Activated B cell treated with CpG ODN at 0.5 μM for 24 hours (primary cell): ENCODE measurements at places on chromosomes 12 and 14.
A peak's percentile ranks its signal among the peaks of the same experiment; 100 is the strongest.

DNA sequence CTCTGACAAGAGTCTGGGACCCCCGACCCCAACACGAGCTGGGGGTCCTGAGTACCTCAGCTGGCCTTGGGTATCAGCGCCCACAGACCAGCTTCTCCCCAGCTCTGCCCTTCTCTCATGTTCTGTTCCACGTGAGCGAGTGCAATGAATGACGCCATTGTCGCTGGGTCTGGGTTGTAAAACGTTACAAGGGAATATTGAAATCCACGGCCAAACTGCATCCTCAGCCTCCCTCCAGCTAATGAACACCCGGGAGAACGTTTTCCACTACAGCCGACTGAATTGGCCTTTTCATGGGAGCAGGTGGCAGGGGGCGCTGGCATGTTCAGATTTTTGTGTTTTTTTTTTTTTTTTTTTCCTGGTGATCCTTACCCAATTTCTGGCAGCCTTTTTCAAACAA is 34.7 kb downstream of the TBX5 start:
- peaks cover 3% of the 10 kb centered on the region for H3K4me1 ChIP-seq
- H3K27me3 ChIP-seq, result peaks cover 8% of the 10 kb centered on the region
- H3K4me3 ChIP-seq, result no peak overlapping the region
- H3K36me3 ChIP-seq, result no peaks in the 10 kb centered on the region

GRCh38 chr14:61812347-61813095 is 50.3 kb downstream of the SNAPC1 start:
- peaks cover 11% of the 10 kb centered on the region for H3K4me1 ChIP-seq
- peaks cover 53% of the 10 kb centered on the region for H3K27me3 ChIP-seq
- DNase-seq, result peak; percentile 23
- H3K4me3 ChIP-seq, result peak within 1 kb of the TSS; percentile 73

- no peaks in the 10 kb centered on the region for H3K36me3 ChIP-seq
- DNase-seq, result no peak
- no peak overlapping the region for H3K27ac ChIP-seq
- H3K4me3 ChIP-seq, result no peak overlapping the region
- H3K27me3 ChIP-seq, result no peaks in the 10 kb centered on the region
These were observed 430.0 kb downstream of the ETNK1 start for GRCh38 chr12:23055004-23055403.

GRCh38 chr12:48996794-48997718 is 2.1 kb downstream of the DDN start:
- H3K27me3 ChIP-seq, result peaks cover 26% of the 10 kb centered on the region
- H3K27ac ChIP-seq, result no peak overlapping the region
- peak overlapping the region; percentile 77 for H3K4me3 ChIP-seq
- peaks cover 43% of the 10 kb centered on the region for H3K4me1 ChIP-seq
- DNase-seq, result peak; percentile 59

DNA sequence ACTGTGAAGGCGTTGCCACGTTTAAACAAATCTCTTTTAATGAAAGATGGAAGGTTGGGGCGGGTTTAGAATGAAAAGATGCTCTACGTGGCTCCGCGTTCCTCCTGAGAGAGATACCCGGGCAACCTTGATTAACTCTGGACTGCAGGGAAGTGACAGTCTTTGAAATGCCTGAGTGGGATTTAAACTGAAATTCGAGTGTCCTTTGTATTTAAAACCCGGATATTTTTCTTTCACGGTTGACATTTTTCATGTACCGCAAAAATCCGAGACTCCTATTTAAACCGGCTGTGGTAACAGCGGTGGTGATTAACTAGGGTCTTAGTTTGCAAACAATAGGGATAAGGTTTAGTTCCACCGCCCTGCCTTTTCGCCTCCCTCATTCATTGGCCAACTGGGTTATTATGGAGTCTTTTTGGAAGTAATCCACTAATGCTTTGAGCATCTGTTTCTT is 707 bp downstream of the G2E3 start:
- peaks cover 33% of the 10 kb centered on the region for H3K4me1 ChIP-seq
- no peak for DNase-seq
- no peaks in the 10 kb centered on the region for H3K27me3 ChIP-seq
- H3K36me3 ChIP-seq, result peaks cover 26% of the 10 kb centered on the region

DNA sequence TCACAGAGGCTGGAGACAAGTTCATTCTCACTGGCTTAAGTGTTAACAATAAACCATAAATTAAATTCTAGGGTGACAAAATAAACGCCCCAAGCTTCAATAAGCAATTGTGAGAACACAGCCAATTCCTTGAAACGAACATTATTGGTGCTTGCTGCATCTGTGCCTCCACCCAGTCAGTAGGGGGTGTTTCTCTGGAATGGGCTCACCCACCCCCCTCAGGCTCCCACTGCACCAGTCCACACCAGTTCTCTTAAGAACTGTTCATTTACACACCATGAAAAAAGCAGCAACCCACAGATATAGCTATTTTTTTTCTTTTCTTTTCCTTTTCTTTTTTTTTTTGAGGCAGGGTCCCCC is 34.7 kb downstream of the CDC42BPB start:
- peaks cover 6% of the 10 kb centered on the region for H3K36me3 ChIP-seq
- H3K4me3 ChIP-seq, result no peak overlapping the region
- peaks cover 23% of the 10 kb centered on the region for H3K4me1 ChIP-seq
- no peaks in the 10 kb centered on the region for H3K27me3 ChIP-seq

- DNase-seq, result no peak
- no peak overlapping the region for H3K27ac ChIP-seq
- peaks cover 13% of the 10 kb centered on the region for H3K4me1 ChIP-seq
- H3K36me3 ChIP-seq, result peaks cover 93% of the 10 kb centered on the region
- no peak overlapping the region for H3K4me3 ChIP-seq
- H3K27me3 ChIP-seq, result no peaks in the 10 kb centered on the region
These were observed 9.2 kb downstream of the PCBP2 start for GRCh38 chr12:53461059-53461458.

DNA sequence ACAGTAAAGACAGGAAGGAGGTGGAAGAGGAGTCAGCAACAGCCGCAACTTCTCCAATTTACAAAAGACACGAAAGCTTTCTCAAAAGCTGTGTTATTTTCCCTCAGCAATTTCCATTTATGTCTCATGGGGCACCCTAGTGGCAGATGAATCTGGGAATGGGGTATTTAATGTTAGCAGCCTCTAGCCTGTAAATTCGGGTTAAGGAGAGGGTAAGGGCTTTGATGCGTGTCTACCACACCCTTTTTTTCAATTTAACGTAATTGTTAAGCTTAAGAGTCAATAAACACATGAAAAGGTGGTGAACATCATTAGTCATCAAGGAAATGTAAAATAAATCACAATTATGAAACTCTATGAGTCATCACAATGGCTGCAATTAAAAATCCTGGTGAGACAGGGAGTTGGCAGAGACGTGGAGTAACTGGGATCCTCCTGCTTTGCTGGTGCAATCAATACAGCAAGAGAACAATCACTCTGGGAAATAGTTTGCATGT is 986.4 kb downstream of the AACS start:
- no peak overlapping the region for H3K4me3 ChIP-seq
- no peaks in the 10 kb centered on the region for H3K36me3 ChIP-seq
- H3K27me3 ChIP-seq, result no peaks in the 10 kb centered on the region
- no peak for DNase-seq

DNA sequence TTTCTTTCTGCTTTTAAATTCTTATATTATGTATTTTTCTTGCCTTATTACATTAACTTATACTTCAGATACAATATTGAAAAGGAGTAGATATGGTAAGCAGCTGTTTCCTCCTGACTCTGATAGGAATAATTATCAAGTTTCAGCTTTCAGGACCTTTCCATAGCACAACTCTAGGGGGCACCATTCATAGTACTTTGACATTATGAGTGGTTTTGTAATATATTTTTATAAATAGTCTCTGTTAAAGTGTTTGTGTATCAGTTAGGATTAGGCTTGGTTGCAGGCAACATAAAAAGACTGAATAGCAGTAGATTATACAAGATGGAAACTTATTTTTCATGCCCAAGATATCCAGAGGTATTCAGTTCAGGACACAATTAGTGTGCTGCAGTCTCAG is 27.9 kb upstream of the PARP11 start:
- H3K27ac ChIP-seq, result no peak overlapping the region
- H3K4me3 ChIP-seq, result no peak overlapping the region
- H3K36me3 ChIP-seq, result no peaks in the 10 kb centered on the region
- peaks cover 7% of the 10 kb centered on the region for H3K27me3 ChIP-seq
- no peak for DNase-seq

GRCh38 chr14:91324606-91325575 is 80.4 kb upstream of the GPR68 start:
- peak overlapping the region; percentile 89 for H3K4me3 ChIP-seq
- H3K27ac ChIP-seq, result peak overlapping the region; percentile 100

DNA sequence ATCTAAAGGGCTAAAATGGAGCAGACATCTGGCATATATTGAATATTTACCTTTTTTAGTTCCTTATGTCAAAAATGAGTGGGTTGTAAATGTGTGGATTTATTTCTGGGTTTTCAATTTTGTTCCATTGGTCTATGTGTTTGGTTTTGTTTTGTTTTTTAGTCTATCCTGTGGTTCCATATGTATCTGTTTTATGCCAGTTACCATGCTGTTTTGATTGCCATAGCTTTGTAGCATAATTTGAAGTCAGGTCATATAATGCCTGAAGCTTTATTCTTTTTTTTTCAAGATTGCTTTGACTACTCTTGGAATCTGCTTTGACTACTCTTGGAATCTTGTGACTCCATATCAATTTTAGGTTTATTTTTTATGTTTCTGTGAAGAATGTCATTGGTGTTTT is 133.2 kb downstream of the MIPOL1 start:
- no peaks in the 10 kb centered on the region for H3K36me3 ChIP-seq
- H3K27ac ChIP-seq, result no peak overlapping the region
- no peak for DNase-seq
- no peaks in the 10 kb centered on the region for H3K4me1 ChIP-seq

DNA sequence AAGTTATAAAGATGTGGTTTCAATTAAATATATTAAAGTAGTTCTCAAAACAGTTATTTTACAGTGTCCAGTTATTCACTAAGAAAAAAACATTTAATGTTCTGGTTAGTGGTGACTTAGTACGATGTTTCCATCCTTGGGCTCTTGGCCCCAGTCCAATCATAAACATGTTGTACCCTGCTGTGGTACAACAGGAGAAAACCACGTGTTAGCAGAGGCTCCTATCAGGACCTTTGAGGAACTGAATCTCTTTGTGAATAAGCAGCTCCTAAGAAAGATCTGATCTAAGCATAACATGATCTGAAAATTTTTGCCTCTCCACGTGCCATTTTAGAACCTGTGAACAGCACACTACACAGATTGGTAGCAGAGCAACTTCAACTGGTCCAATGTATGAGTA is 234.0 kb downstream of the SYT1 start:
- H3K36me3 ChIP-seq, result no peaks in the 10 kb centered on the region
- no peak for DNase-seq
- no peak overlapping the region for H3K4me3 ChIP-seq

DNA sequence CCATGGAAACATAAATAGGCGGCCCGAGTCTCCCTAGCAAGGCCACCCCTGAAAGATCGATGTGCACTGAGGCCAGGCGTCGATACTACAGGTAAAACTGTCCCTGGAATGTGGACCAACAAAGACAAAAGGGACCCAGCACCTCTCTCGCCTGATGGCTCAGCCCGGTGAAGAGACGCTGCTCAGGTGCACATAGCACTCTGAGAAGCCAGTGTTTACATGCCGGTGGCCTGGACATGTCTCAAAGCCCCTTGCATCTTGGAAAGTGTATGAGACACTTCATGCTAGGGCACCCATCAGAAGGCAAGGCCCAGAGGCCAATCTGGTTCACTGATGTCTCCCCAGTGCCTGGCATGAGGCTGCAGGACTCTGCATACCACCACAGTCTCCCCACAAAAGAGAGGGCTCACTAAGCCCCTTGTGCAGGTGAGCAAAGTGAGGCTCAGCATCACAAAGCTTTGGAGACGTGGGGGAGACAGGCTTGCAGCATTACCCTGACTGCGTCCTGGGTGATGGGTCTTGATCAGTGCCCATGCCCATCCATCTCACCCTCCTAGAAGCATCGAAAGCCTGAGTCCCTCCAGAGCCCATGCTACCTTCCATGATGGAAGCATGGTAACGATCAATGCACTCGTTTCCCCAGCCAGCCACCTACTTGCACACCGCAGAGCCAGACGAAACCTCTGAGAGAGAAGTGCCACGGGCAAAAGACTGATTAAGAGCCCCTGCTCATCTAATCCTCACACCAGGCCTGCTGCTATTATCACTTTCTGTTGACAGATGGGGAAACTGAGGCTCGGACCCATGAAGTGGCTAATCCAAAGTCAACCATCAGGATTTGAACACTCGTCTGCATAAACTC is 16.1 kb downstream of the BCL11B start:
- H3K27ac ChIP-seq, result no peak overlapping the region
- DNase-seq, result no peak
- H3K27me3 ChIP-seq, result peaks cover 31% of the 10 kb centered on the region
- no peaks in the 10 kb centered on the region for H3K36me3 ChIP-seq
- no peak overlapping the region for H3K4me3 ChIP-seq

- H3K27ac ChIP-seq, result no peak overlapping the region
- no peak overlapping the region for H3K4me3 ChIP-seq
- H3K27me3 ChIP-seq, result no peaks in the 10 kb centered on the region
- H3K4me1 ChIP-seq, result peaks cover 16% of the 10 kb centered on the region
- DNase-seq, result no peak
These were observed 117.9 kb upstream of the MAP1LC3B2 start for GRCh38 chr12:116441292-116441691.

DNA sequence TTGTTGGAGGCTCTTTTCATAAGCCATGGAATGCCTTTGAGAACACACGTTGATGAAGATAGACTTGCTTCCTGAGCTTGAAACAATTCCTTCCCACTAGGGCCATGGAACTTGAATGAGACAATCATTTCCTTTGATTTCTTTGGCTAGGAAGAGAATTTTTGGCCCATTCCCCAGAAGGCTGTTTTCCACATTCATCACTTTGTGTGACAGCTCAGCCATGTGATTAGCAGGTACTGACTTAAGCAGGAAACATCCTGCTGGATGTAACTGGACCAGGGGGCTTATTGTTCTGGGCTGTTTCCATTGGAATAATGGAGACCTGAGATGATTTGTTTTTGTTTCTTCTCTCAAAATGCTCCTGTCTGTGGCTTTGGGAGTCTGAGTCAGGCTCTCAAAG is 469.8 kb upstream of the SEL1L start:
- no peak overlapping the region for H3K27ac ChIP-seq
- H3K4me1 ChIP-seq, result no peaks in the 10 kb centered on the region
- H3K4me3 ChIP-seq, result no peak overlapping the region
- no peaks in the 10 kb centered on the region for H3K36me3 ChIP-seq

- no peak overlapping the region for H3K4me3 ChIP-seq
- DNase-seq, result no peak
- no peak overlapping the region for H3K27ac ChIP-seq
- no peaks in the 10 kb centered on the region for H3K4me1 ChIP-seq
- H3K27me3 ChIP-seq, result peaks cover 12% of the 10 kb centered on the region
These were observed 126.4 kb downstream of the TBC1D30 start for GRCh38 chr12:64950711-64951298.

DNA sequence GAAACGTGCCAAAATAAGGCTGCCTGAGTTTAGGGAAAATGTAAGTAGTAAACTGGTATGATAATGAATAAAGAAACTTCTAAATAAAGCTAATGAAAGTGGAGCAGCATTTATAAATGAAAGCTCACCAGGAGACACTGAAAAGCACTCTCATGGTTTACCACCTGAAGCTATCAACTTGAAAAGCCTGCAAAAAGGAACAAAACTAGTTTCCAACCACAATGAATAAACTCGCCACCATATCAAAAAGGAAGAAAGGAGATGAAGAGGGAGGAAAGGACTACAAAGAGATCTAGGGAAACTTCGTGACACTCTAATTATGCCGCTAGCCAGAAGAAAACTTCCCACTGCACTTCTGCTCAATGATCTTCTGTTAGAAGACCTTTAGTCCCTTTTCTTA is 66.7 kb downstream of the MED13L start:
- no peak overlapping the region for H3K4me3 ChIP-seq
- peaks cover 57% of the 10 kb centered on the region for H3K4me1 ChIP-seq
- DNase-seq, result no peak
- H3K36me3 ChIP-seq, result no peaks in the 10 kb centered on the region
- no peaks in the 10 kb centered on the region for H3K27me3 ChIP-seq
